ENCODE measurements at places on chromosomes 3 and 15. TPM values are rescaled to one million over a fixed set of nuclear protein-coding genes. Genes with fewer than 3 reads are reported as not detected.

MST1R gene
- total RNA-seq: 5.1 TPM

ZNF501 gene
- total RNA-seq: 4.0 TPM

WDR72 gene
- 4.3 TPM for total RNA-seq

TGM5 gene
- total RNA-seq: not detected

SLC12A1 gene
- total RNA-seq: 0.23 TPM

PLA2G4E gene
- 0.06 TPM for total RNA-seq

TSPAN3 gene
- 91.7 TPM for total RNA-seq

RTP1 gene
- not detected for total RNA-seq

FBXO40 gene
- not detected for total RNA-seq

CFAP100 gene
- not detected for total RNA-seq

KLHL6 gene
- 1.1 TPM for total RNA-seq

B3GALNT1 gene
- total RNA-seq: 7.7 TPM

PHC3 gene
- 23.6 TPM for total RNA-seq

GPR149 gene
- not detected for total RNA-seq

MGA gene
- 24.9 TPM for total RNA-seq

MITF gene
- total RNA-seq: 8.2 TPM

IRAK2 gene
- 0.95 TPM for total RNA-seq

SAXO2 gene
- total RNA-seq: 1.2 TPM

HTD2 gene
- 3.7 TPM for total RNA-seq

SLCO2A1 gene
- 16.8 TPM for total RNA-seq

ITIH1 gene
- total RNA-seq: 1.9 TPM

CYP19A1 gene
- 2.5 TPM for total RNA-seq

KBTBD13 gene
- not detected for total RNA-seq

C3orf49 gene
- total RNA-seq: not detected

ALPK3 gene
- total RNA-seq: 14.4 TPM

NOX5 gene
- not detected for total RNA-seq

ITIH3 gene
- 1.9 TPM for total RNA-seq

PSMA4 gene
- total RNA-seq: 53.3 TPM

ECE2 gene
- total RNA-seq: 8.4 TPM

TMEM212 gene
- not detected for total RNA-seq

STAB1 gene
- total RNA-seq: 47.8 TPM

All from pancreas (tissue), 10 donors.